ENCODE measurements at places on chromosomes 6 and 20.

GRCh38 chr6:107079429-107079828 is 35.9 kb downstream of the BEND3 start:
- no peak for DNase-seq

GRCh38 chr6:27870291-27870870 is 41.8 kb downstream of the OR2B2 start:
- DNase-seq = no peak

- DNase-seq = no peak
Observed at GRCh38 chr6:84017709-84018452, 15.7 kb upstream of the MRAP2 start.

DNA sequence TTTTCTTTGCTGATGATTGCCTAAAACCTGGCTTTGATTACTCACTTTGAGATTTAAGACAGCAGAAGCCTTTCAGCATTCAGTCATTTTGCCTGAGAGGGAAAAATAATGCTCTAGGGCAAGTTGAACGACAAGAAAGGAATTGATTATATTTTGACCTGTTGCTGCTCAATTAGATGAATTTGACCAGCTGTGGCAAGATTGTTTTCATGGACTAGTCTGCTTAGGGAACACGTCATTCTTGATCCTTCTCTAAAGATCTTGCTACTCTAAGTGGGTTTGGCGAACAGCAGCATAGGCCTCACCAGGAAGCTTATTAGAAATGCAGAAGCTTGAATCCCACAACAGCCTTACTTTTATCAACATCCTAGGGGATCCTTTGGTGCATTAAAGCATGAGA is 59.7 kb upstream of the PHACTR1 start:
- DNase-seq = no peak

- peak; percentile 19 for DNase-seq
Observed at GRCh38 chr6:139290787-139291311, 949 bp downstream of the TXLNB start.

DNA sequence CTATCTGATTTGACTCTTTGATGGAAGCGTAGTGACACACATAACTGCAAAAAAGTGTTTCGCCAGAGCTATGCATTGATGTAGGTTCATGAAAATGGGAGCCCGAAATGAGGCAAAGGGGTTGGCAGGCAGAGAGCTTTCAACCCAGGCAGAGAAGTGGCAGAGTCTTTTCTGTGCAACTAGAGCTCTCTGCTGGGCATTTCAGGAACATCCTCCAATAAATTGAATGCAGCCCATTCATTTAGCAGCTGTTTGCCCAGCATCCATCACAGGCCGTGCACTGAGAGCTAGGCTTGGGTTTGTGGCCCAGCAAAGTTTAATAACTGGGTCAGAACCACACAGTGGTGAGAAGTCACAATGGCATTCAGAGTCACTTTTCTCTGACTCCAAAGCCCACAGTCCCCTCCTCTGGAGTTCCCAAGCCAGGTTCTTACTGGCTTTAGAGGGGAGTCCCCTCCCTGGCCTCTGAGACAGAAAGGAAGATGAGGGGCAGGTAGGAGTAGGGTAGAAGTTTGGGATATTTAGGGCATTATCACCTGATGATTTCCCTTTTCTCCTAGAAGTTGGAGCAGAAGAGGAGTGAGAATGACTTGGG is 31.8 kb upstream of the ELMO2 start:
- peak; percentile 60 for DNase-seq

DNA sequence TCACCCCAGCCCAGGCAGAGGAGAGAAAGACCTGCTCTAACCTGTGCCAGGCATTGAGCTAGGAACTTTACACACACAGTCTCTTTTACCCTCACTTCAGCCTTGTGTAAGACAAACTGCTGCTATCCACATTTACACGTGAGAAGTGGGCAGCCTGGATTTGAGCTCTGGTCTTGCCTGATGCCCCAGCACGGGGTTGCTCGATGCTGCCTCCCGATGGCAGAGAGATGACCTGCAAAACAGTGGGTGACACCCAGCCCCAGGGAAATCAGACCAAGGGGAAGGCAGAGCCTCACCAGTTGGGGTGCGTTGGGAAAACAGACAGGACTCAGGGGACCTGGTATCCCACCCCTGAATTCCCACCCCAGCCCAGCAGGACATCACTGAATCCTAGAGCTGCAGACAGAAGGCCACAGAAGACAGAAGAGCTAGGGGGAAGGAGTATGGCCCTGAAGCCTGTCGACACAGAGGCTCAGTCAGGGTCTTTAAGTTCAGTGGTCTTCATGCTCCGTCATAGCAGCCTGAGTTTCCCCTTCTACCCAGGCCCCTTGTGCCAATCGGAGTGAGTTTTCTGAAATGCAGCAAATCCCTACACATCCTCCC is 990 bp downstream of the BPI start:
- DNase-seq = no peak

- peak; percentile 14 for DNase-seq
Observed at GRCh38 chr20:22686097-22686496, 101.7 kb upstream of the FOXA2 start.

GRCh38 chr6:101705866-101706265 is 312.4 kb downstream of the GRIK2 start:
- DNase-seq = no peak

DNA sequence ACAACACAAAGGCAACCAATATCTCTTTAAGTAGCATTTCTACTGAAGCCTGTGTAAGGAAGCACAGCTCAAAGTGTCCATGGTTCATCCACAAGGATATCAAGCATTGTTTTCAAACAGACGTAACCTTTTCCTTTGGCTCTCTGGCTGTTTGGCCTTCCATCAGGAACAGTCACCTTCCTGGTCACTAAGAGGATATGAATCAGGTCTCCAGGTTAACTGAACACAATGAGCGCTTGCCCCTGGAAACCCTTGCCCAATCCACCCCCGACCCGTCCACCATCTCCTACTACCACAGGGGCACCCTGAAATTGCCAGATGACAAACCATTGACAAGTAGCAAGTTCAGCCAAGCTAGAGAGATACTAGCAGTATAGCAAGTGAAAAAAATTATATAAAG is 114.4 kb upstream of the COL21A1 start:
- DNase-seq = no peak

DNA sequence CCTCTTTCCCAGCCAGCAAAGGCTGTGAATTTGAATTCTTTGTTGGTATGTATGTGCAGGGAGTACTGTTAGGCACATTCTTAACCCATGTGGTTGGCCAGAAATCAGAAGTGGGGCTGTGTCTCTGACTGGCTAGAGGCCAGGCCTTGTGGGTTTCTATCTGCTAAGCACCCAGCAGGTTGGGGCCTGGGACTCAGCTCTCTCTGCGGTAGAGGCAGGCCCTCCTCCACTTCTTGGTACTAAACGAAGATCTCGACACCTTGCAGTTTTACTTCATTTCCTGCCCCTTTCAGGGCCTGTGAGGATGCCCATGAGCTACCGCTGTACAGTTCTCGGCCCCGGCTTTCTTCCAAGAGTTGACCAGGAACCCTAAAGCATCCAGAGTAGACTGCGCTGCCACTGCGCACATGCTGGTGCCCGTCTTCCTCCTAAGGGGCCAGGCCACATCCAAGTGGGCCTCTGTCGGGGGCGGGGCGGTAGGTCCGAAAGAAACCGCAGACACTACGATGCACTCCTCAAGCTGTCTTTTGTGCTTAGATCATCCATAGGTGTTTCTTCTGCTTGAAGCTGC is 51.1 kb downstream of the TCP11 start:
- DNase-seq = no peak

- peak; percentile 20 for DNase-seq
Observed at GRCh38 chr20:6299456-6299855, 176.6 kb upstream of the FERMT1 start.

- DNase-seq = no peak
Observed at GRCh38 chr6:28154357-28154756, 12.7 kb downstream of the ZKSCAN8 start.

- no peak for DNase-seq
Observed at GRCh38 chr6:83198486-83199172, 5.5 kb downstream of the RWDD2A start.

DNA sequence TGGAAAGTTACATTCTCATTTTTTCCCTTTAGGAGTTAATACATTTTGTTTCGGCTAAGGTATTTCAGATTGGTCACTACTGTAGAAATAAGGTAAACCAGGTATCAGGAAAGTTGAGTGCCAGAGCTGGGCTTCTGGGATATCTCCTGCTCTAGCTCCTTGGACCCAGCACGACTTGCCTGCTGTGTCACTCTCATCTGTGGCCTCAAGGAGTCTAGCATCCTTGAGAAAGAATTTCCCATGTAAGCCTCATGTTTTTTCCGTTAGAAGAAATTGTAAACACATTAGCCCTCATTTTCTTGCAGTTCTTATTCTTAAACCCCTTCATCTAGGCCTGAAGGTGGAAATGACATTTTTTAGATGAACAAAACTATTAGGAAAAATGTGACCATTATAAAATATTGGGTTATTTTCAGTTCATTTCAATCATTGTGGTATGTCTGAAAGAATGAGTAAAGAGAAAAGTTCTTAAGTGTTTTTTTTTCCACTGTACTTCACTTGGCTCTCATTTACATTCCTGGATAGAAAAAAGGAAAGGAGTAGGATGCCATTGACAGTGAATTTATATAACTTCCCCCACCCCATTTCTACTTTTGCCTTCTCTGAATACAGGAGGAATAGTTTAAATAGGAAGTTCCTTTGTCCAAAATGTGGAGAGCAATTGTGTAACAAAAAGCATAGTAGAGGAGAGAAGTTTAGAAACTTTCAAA is 46.7 kb downstream of the CD2AP start:
- no peak for DNase-seq

DNA sequence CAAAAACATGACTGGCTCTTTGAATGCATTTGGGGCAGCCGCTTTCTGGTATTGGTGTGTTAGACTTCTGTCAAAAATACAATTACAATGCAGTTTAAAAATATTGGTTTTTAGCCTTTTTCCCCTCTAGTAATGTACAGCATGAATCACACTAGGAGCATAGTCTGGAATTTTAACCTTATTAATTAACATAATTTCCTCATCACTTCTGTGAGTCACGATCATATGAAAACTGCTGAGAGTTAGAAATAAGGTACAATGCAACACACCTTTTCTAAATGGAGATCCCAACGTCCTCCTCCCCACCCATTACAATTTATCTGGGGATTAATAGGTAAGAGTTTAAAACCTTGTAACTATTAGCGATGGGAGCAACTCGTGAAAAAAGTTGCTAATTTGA is 297.1 kb upstream of the RIMS1 start:
- DNase-seq = no peak

DNA sequence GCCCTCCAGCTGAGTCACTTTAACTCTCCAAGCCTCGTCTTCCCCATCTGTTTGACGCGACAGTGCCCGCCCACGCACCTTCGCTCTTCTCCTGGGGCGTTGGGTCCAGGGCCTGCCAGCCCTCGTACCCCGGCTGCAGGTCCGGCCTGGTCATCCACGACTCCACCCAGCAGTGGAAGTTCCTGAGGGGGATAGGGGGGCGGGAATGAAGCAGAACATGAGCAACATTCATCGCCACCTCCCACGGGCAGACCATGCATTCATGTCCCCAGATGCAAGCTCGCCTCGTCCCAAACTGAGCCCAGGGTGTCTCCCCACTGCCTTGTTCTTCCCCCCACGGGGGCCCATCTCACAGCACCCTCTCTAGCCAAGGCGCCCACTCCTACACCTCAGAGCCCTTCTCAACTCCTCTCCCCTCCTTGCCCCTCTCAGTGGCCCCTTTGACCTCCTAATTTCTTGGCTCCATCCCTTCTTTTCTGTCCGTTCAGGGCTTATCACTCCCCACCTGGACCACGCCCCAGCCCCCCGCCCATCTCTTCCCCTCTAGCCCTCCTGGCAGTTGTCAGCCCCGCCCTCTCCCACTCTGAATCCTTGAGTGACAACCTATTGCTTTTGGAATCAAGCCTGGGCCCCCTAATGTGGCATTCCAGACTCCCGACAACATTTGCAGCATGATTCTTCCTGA is 23.7 kb downstream of the TGM2 start:
- DNase-seq = no peak

DNA sequence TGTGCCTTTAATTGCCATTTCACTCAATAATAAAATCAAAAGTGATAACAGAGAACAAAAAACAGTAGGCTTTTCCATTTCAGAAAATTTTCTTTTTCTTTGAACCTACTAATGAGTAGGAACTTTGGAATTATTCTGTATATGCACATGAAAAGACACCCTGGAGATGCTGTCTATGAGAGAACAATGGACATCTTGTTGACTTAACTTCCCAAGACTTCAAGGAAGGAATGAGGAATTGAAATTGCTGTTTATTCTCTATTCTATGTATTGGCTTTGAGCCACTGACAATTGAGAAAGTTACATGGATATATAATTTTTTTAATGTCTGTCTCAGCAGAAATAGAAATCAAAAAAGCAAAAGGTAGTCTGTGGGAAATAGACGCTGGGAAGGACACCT is 98.6 kb upstream of the PCSK2 start:
- DNase-seq = no peak

DNA sequence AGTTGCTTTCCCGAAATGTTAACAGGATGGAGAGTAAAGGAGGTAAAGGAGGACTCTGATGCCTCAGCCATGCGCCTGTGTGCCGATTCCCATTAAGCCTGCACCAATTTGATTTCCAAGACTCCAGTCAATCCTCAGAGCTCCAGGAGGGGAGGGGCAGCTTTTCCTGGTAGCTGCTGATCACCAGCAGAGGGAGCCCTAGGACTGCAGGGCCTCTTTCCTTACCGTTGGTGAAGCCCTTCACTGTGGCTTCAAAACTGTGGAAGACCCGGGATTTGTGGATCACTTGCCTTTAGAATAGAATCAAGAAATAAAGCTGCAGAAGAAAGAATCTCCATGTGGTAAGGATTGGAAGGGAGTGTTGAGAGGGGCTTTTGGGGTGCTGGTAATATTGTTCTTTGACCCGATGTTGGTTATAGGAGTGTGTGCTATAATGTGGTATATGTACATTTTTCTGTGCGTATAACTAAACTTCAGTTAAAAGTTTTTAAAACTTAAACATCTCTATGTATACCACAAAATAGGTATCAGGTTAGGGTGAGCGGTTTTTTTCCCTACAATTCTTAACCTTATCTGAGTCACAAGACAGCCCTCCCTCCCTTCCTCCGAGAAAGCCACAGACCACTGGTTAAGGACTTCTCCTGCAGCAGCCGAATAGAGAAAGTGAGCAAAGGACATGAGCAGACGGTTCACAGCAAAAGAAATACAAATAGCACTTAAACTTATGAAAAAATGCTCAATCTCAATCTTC is 6.9 kb upstream of the OSER1 start:
- DNase-seq = peak; percentile 77

GRCh38 chr20:14562981-14563380 is 225.6 kb upstream of the FLRT3 start:
- no peak for DNase-seq

- no peak for DNase-seq
Observed at GRCh38 chr6:33452496-33452895, 1.9 kb upstream of the ZBTB9 start.

All from NCI-H345 (cell line).